ENCODE measurements at places on chromosomes 5 and 9. TPM values are rescaled to one million over a fixed set of nuclear protein-coding genes. Genes with fewer than 3 reads are reported as not detected.

Gene PCA3
- total RNA-seq, result not detected

Gene SLC6A7
- total RNA-seq, result not detected

Gene ADRA1B
- total RNA-seq, result not detected

Gene UBE2QL1
- 0.77 TPM for total RNA-seq

Gene ZNF366
- not detected for total RNA-seq

Gene PCDHB10
- total RNA-seq, result not detected

Gene DMXL1
- 25.6 TPM for total RNA-seq

Gene CD274
- 57.6 TPM for total RNA-seq

Gene DIRAS2
- total RNA-seq, result not detected

Gene TRAF1
- 164 TPM for total RNA-seq

Gene IL17B
- not detected for total RNA-seq

Gene GLDC
- total RNA-seq, result 1.1 TPM

Gene SPINK7
- not detected for total RNA-seq

DNA sequence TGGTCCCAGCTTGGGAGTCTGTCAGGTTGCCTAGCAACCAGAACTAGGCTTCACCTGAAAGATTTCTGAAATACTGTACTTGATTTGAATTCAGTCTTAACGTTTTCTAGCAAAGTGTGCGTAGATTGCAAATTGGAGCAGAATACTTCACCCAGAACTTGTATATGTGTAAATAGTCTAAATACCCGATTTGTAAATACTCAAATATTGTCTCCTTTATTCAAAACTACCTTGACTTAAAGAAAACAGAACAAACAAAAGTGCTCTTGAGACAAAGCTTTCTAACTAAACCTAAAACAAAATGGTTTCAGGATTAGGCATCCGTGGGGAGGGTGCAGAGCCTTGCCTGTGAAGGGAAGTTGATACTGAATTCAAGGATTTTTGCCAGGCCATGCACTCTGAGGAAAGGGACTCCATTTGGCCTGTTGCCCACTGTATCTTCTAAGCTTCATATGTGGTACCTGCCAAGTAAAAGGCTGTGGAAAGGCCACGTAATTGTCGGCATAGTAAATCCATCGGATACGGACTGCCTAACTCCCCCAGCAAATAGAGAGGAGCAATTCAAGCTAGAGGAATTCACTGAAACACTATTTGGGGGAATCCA lies 744 bp upstream of the HMGCS1 start:
- H3K27ac ChIP-seq, result peak overlapping the region; percentile 94
- peaks cover 56% of the 10 kb centered on the region for H3K4me1 ChIP-seq
- H3K36me3 ChIP-seq, result peaks cover 36% of the 10 kb centered on the region

DNA sequence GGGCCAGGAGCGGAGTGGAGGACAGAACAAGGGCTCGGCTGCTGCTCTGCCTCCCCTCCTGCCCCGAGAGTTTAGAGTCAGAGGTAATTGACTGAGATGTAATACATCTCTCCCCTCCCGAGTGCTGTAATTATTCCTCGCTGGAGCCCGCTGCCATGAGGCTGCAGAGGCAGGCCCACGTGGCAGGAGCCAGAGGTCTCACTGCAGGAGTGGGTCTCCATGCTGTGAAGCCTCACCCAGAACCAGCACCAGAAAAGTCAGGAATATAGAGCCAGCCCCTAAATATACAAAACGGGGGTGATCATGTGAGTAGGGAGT lies 2.5 kb downstream of the FAM163B start:
- DNase-seq, result no peak
- H3K27me3 ChIP-seq, result peaks cover 22% of the 10 kb centered on the region
- no peaks in the 10 kb centered on the region for H3K36me3 ChIP-seq
- no peak overlapping the region for H3K4me3 ChIP-seq

GRCh38 chr5:63286724-63287123 lies 675.5 kb downstream of the HTR1A start:
- H3K4me1 ChIP-seq, result no peaks in the 10 kb centered on the region
- no peaks in the 10 kb centered on the region for H3K36me3 ChIP-seq
- no peak overlapping the region for H3K27ac ChIP-seq
- no peak overlapping the region for H3K4me3 ChIP-seq
- no peaks in the 10 kb centered on the region for H3K27me3 ChIP-seq

DNA sequence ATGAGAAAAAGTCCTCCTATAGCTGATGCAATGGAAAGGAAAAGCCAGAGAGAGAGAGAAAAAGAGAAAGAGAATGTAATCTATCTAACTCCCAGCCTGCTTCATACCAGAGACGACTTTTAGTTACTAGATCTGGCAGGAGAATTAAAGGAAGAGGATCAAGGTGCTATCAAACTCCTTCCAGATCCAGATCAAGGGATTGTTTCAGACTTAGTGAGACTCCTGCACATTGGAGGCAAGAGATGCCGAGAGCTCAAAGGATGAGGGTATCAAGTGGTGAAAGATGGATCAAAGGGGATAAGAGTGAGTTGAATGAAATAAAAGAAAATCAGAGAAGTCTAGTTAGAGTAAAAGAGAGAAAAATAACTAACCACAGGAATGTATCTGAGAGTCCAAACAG lies 478.6 kb downstream of the KIF4B start:
- no peaks in the 10 kb centered on the region for H3K27me3 ChIP-seq
- no peaks in the 10 kb centered on the region for H3K4me1 ChIP-seq
- H3K36me3 ChIP-seq, result no peaks in the 10 kb centered on the region
- H3K4me3 ChIP-seq, result no peak overlapping the region
- H3K27ac ChIP-seq, result no peak overlapping the region

DNA sequence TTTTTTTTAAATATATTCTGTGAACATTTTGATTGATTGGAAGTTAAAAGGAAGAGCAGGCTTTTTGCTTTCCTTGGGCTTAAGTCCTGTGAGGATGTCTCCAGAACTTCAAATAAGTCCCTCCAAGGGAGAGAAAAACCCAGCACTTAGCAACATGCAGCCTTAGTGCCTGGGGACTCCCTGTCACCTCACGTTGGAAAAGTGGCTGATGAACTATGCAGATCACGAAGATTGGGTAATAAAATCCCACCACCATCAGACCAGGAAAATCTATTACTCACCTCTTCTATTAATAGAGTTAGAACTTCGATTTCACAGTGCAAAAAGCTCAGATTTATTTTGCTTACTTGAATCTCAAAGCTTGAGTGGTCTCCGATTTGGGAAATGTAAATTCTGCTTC lies 507.0 kb downstream of the MAT2B start:
- H3K27me3 ChIP-seq, result no peaks in the 10 kb centered on the region
- H3K27ac ChIP-seq, result no peak overlapping the region

- no peaks in the 10 kb centered on the region for H3K4me1 ChIP-seq
- H3K27ac ChIP-seq, result no peak overlapping the region
- DNase-seq, result no peak
- H3K36me3 ChIP-seq, result no peaks in the 10 kb centered on the region
- no peak overlapping the region for H3K4me3 ChIP-seq
These were observed 48.9 kb downstream of the SEMA6A start for GRCh38 chr5:116525674-116526073.

DNA sequence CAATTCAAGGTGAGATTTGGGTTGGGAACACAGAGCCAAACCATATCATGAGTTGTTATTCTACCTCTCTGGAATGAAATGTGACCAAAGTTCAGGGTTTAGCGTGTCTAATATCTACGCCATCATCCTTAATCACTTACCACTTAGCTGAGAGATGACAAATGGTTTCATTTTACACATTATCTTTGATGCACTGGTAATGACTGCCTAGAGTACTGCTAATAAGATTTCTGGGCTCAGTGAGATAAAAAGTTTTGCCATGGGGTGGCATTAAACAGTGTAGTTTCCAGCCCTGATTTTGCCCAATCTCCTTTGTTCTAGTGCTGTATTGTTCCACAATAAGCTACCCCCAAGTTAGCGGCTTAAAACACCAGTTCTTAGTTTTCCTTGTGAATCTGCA lies 367.2 kb downstream of the MLLT3 start:
- no peak for DNase-seq
- peaks cover 21% of the 10 kb centered on the region for H3K4me1 ChIP-seq
- H3K4me3 ChIP-seq, result no peak overlapping the region
- H3K27ac ChIP-seq, result no peak overlapping the region
- no peaks in the 10 kb centered on the region for H3K36me3 ChIP-seq

DNA sequence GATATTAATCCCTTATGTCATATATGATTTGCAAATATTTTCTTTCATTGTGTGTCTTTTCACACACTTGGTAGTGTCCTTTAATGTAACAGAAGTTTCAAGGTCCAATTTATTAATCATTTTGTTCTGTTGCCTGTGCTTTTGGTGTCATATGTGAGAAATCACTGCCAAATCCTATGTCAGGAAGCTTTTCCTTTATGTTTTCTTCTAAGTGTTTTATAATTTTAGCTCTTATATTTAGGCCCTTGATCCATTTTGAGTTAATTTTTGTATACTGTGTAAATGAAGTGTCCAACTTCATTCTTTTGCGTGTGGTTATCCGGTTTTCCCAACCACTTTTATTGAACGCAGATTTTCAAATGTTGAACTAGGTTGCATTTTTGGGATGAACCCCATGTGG lies 6.1 kb upstream of the ZNF510 start:
- no peak overlapping the region for H3K4me3 ChIP-seq
- no peaks in the 10 kb centered on the region for H3K27me3 ChIP-seq
- H3K4me1 ChIP-seq, result peaks cover 6% of the 10 kb centered on the region

GRCh38 chr5:168118042-168118668 lies 173.3 kb upstream of the WWC1 start:
- no peaks in the 10 kb centered on the region for H3K36me3 ChIP-seq
- peaks cover 9% of the 10 kb centered on the region for H3K4me1 ChIP-seq
- no peak for DNase-seq
- H3K27ac ChIP-seq, result no peak overlapping the region

DNA sequence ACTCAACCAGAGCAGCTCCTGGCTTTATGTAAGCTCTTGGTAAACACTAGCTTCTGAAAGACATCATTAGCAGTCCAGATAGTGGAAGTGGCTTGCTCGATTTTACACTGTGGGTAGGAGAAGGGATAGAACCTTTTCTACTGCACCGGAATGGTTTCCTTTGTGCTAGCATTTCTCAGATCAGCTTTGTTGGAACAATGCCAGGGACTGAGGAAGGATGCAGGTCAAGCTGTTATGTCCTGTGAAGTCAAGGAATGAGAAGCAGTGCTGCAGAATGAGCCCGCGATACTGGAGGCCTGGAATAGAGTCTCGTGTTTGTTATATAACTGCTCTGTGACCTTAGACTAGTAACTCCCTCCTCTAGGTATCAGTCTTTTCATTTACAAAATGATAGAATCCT lies 233.6 kb downstream of the GABRB2 start:
- no peak overlapping the region for H3K27ac ChIP-seq
- no peak for DNase-seq
- no peak overlapping the region for H3K4me3 ChIP-seq

DNA sequence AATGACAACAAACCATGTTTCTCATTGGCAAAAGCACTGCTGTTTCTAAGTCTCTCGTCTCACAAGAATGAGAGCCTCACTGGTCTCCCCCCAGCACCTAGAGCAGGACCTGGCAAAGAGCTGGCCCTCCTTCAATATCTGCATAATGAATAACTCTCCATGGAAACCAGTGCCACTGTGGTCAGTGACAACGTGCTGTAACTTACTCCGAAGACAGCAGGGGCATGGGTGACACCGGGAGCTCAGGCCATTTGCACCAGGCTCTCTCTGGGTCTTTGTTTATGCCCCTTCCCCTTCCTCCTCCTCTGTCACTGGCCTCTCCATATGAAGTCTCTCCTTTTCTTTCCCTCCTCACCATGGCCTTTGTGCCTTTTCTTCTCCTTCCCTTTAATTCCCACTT lies 33.3 kb downstream of the TAS2R1 start:
- H3K27me3 ChIP-seq, result no peaks in the 10 kb centered on the region
- H3K4me1 ChIP-seq, result no peaks in the 10 kb centered on the region
- H3K4me3 ChIP-seq, result no peak overlapping the region
- H3K36me3 ChIP-seq, result no peaks in the 10 kb centered on the region
- no peak overlapping the region for H3K27ac ChIP-seq

- no peaks in the 10 kb centered on the region for H3K4me1 ChIP-seq
- no peak overlapping the region for H3K4me3 ChIP-seq
- no peak overlapping the region for H3K27ac ChIP-seq
- no peaks in the 10 kb centered on the region for H3K36me3 ChIP-seq
- no peaks in the 10 kb centered on the region for H3K27me3 ChIP-seq
These were observed 27.5 kb downstream of the SLIT3 start for GRCh38 chr5:169273451-169273850.

GRCh38 chr5:72951671-72952468 lies 4.0 kb upstream of the FCHO2 start:
- no peak for DNase-seq
- no peak overlapping the region for H3K27ac ChIP-seq
- peaks cover 13% of the 10 kb centered on the region for H3K4me1 ChIP-seq
- H3K27me3 ChIP-seq, result peaks cover 53% of the 10 kb centered on the region

DNA sequence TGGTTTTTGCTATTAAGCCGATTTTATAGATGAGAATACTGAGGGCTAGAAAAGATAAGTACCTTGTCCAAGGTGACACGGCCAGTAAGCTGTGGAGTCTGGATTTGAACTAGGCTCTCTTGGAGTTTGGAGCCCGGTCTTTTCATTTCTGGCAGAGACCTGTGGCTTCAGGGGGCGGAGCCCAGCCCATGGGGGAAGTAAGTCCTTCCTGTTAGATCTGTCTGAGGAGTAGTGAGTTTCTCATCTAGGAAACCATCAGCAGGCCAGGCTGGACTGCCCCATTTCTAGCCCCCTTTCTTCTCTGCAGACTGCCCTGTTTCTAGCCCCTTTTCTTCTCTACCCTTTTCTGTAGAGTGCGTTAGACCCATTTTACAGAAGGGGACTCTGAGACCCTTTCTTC lies 521 bp upstream of the PTGS1 start:
- H3K27me3 ChIP-seq, result peaks cover 14% of the 10 kb centered on the region
- no peak overlapping the region for H3K27ac ChIP-seq
- H3K4me1 ChIP-seq, result peaks cover 8% of the 10 kb centered on the region

DNA sequence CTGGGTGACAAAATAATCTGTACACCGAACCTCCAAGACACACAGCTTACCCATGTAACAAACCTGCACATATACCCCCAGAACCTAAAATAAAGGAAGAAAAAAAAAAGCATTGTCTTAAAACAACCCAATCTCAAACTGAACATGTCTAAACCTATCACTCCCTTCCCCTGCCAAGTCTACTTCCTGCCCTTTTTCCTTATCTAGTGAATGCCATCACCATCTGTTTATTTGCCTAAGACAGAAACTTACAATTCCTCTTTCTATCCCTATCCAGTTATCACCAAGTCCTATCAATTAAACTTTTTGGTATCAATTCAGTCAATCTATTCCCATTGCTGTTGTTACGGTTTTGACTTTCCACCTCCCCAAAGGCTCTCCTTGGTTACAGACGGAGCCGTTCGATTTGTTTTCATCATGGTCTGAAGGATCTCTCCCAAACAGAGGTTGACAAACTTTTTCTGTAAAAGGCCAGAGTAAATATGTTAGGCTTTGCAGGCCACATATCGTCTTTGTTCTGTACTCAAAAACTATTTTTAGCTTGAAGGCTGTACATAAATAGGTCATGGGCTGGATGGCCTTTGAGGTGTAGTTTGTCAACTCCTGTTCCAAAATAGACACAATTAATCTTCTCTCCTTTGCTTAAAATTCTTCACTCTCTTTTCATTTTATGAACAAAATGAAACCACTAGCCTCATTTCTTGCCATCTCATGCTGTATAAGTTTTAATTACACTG lies 12.1 kb downstream of the NOL8 start:
- H3K27ac ChIP-seq, result peak overlapping the region; percentile 72
- H3K36me3 ChIP-seq, result peaks cover 76% of the 10 kb centered on the region
- peak overlapping the region; percentile 12 for H3K4me3 ChIP-seq
- peaks cover 24% of the 10 kb centered on the region for H3K4me1 ChIP-seq

- no peak overlapping the region for H3K27ac ChIP-seq
- DNase-seq, result no peak
- no peaks in the 10 kb centered on the region for H3K4me1 ChIP-seq
- H3K27me3 ChIP-seq, result no peaks in the 10 kb centered on the region
- H3K36me3 ChIP-seq, result no peaks in the 10 kb centered on the region
- no peak overlapping the region for H3K4me3 ChIP-seq
These were observed 197.0 kb downstream of the ARHGEF28 start for GRCh38 chr5:73822989-73823339.

GRCh38 chr5:81292130-81292529 lies 9.3 kb upstream of the ZCCHC9 start:
- no peak for DNase-seq
- H3K4me1 ChIP-seq, result peaks cover 11% of the 10 kb centered on the region
- H3K36me3 ChIP-seq, result peaks cover 18% of the 10 kb centered on the region
- no peaks in the 10 kb centered on the region for H3K27me3 ChIP-seq
- H3K4me3 ChIP-seq, result no peak overlapping the region
